CD4-positive, alpha-beta T cell treated with Interleukin-15 for 1 hour (primary cell): ENCODE measurements at places on chromosomes 1 and 21.
A peak's percentile ranks its signal among the peaks of the same experiment; 100 is the strongest.

GRCh38 chr1:171919891-171920887 lies 78.9 kb downstream of the DNM3 start:
- no peak for DNase-seq

- DNase-seq: no peak
Observed at GRCh38 chr1:106831511-106831910, 225.0 kb upstream of the PRMT6 start.

GRCh38 chr1:8602471-8603219 lies 214.8 kb downstream of the RERE start:
- no peak for DNase-seq

DNA sequence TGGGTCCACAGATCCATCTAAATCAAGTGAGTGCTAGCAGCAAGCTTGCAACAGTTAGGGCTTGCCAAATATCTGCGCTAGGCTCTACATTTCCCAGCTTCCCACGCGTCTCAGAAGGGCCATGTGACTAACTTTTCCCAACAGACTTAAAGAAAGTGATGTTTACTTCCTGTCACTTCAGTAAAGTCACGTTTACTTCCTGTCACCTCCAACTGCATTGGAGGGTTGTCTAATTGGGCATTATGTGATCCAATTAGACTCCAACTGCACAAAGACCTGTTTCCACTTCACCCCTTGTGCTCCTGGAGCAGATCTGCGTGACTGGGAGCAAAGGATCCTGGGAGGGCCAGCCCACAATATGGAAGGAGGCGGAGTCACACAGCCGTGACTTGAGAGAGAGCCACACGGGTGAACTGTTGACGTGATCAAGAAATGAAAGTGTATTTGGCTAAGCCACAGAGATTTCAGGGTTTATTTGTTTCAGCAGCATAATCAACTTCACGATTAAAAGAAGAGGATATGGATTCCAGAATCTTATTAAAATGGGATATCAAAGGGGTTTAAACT lies 77.7 kb downstream of the CYYR1 start:
- no peak for DNase-seq

GRCh38 chr1:89260042-89260441 lies 12.6 kb downstream of the GBP5 start:
- DNase-seq: no peak

DNA sequence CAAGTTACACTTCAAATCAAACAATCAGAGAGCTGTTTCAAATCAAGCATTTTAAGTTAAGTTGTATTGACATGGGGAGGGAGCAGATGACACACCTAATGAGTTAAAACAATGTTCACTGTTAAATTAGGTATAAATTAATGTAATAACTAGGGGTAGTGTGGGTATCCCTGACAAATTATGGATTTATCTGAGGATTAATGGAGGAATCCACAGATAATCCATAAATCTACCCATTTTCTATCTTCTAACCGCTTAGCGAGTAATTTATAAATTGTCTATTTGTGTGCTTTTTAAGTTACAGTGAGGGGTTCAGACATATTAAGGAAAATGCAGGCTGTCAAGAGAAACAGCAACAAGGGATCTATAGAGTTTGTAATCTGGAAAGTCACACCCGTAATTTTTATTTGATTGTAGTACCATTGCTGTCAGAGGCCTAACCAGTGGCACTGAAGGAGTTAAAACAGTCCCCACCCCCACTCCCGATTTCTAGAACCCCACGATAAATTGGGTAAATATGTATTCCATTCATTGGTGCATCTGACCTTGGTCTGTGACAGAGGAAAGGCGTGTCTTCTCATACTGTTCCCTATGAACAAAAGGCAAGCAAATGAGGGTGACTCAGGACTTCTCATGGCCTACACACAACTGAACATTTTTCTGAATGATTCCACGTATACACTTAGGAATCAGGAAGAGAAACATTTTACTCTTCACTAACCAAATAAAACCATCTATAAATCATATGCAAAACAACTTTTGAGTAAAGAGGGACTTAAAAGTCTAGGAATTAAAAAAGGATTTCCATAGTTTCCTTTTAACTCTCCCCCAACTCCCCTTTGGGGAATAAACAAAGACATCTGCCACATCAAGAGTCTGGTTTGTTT lies 7.4 kb downstream of the IRF2BP2 start:
- DNase-seq: no peak

- DNase-seq: no peak
Observed at GRCh38 chr1:202214089-202214843, 20.7 kb downstream of the LGR6 start.

- peak; percentile 75 for DNase-seq
Observed at GRCh38 chr1:101288491-101288944, 51.7 kb downstream of the S1PR1 start.

DNA sequence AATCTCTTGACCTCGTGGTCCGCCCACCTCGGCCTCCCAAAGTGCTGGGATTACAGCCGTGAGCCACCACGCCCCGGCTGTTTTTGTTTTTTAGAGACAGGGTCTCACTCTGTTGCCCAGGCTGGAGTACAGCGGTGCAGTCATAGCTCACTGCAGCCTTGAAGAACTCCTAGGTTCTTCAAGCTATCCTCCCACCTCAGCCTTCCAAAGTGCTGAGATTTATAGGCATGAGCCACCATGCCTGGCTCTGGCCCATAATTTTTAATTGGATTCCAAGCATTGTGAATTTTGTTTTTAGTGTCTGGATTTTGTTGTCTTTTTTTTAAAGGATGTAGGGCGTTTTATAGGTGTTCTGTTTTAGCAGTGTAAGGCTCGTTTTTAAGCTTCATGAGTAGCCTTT lies 28.6 kb upstream of the TXLNA start:
- no peak for DNase-seq

DNA sequence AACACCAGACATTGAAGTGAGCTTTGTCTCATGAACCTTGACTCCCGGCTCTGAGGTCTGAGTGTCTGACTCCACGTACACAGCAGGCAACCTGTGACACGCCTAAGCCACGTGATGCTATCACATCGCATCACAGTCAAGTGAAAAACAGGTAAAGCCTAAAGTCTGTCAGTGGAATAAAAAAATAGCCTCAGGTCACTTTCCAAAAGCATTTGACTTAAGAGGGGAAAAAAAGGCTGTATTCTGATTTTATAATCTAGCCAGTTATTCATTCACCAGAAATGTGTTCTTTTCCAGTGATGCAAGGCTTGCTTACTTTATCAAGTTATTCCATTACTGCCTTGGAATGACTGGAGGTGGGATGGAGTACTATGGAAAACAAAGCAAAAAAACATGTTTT lies 163.2 kb upstream of the HMCN1 start:
- DNase-seq: peak; percentile 39

- peak; percentile 72 for DNase-seq
Observed at GRCh38 chr21:45555557-45556301, 13.5 kb upstream of the SLC19A1 start.

- DNase-seq: no peak
Observed at GRCh38 chr1:20840731-20841130, 53.6 kb upstream of the HP1BP3 start.

GRCh38 chr1:49552101-49552500 lies 471.7 kb downstream of the AGBL4 start:
- no peak for DNase-seq

GRCh38 chr1:165645654-165646366 lies 14.8 kb downstream of the MGST3 start:
- no peak for DNase-seq

DNA sequence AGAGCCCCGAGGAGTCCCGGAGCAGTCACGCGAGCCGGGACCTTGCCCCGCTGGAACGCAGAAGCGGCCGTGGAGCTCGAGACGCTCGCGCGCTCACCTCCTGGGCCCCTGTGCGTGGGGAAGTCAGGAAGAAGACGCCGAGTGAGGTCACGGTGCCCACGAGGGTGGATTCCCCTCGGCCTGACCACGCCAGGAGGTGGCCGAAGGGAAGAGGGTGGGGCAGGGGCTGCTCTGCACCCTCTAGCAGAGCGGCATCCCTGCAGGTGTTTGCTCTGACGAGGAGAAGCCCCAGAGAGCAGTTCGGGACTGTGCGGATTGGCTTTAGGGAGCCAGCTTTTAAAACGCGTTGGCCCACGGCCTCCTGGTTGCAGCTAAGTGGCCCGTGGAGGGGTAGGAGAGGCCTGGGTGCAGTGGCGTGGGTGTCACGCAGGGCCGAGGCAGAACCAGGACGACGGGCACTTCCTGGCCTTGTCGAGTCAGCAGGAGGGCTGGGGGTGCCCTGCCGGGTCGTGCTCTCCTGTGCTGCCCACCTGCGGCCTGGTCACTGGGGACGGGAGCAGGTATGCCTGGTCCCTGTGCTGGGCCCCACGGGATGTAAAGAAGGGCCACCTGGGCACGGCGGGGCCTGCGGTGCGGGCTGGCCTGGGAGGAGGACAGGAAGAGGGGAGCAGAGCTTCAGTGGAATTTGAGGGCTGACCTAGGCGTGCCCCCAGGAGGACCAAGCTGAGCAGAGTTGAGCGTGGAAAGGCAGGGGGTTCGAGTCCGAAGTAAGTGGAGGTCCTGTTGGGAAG lies 1.0 kb downstream of the PDXK start:
- peak; percentile 40 for DNase-seq

- no peak for DNase-seq
Observed at GRCh38 chr1:67393737-67394136, 36.5 kb downstream of the SERBP1 start.

- DNase-seq: no peak
Observed at GRCh38 chr1:52032124-52032784, 1.4 kb downstream of the KTI12 start.

GRCh38 chr1:101465941-101466340 lies 229.1 kb downstream of the S1PR1 start:
- DNase-seq: no peak

- no peak for DNase-seq
Observed at GRCh38 chr1:209789245-209789644, 4.9 kb upstream of the C1orf74 start.

GRCh38 chr1:1594602-1595260 lies 5.2 kb downstream of the FNDC10 start:
- no peak for DNase-seq

DNA sequence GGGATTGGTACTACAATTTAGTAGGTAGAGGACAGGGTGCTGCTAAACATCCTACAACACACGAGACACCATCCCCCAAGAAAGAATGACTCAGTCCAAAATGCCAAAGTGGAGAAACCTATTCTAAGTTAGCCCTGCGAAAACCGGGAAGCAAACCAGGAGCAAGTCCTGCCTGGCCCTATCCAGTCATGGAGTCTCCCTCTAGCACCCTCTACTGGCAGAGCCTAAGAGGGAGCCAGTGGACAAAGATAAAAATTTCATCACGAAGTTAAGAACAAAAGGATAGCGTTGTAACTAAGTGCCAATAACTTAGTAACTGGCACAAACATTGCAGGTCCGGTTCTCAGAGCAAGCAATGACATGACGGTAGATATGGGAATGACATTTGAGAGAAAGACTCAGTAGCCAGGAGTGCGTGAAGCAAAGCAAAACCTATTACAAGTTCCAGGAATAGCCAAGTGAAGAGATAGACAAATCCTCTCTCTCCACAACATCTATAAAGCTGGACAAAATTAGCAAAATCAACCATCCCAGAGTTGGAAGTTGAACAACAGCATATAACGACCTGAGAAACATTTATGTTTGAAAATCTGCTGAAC lies 383.5 kb downstream of the OMA1 start:
- no peak for DNase-seq

DNA sequence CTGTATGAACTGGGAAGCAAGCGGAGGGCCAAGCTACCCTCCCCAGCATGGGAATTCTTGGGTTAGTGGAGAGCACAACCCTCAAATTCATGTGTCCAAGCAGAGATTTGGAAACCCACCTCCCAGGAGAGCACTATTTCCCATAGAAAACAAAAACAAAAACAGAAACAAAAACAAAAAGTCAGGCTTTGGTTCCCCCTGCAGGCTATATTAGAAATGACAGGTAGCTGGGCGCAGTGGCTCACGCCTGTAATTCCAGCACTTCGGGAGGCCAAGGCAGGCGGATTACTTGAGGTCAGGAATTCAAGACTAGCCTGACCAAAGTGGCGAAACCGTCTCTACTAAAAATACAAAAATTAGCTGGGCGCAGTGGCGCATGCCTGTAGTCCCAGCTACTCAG lies 10.8 kb downstream of the MINDY1 start:
- no peak for DNase-seq

- DNase-seq: no peak
Observed at GRCh38 chr1:22861764-22862440, 110.8 kb downstream of the LACTBL1 start.

DNA sequence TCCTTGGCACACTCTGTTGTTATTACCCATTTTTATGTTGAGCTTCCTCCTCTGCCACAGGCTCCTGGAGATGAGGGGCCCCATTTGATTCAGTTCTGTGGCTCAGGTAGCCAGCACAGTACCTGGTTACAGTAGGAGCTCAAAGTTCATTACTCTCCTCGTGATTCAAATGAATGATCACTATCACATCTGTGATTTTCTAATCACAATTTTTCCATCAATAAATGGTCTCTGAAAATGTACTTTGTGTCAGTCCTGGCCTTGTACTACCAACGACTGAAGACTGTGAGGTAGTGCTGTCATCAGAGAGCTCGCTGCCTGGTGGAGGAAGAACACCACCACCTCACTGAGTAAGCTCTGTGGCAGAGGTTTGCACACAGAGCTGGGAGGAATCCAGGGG lies 106.8 kb upstream of the JUN start:
- no peak for DNase-seq

- no peak for DNase-seq
Observed at GRCh38 chr1:98949166-98949565, 55.5 kb downstream of the PLPPR5 start.

- DNase-seq: peak; percentile 19
Observed at GRCh38 chr1:198929961-198930599, 291.2 kb downstream of the PTPRC start.

DNA sequence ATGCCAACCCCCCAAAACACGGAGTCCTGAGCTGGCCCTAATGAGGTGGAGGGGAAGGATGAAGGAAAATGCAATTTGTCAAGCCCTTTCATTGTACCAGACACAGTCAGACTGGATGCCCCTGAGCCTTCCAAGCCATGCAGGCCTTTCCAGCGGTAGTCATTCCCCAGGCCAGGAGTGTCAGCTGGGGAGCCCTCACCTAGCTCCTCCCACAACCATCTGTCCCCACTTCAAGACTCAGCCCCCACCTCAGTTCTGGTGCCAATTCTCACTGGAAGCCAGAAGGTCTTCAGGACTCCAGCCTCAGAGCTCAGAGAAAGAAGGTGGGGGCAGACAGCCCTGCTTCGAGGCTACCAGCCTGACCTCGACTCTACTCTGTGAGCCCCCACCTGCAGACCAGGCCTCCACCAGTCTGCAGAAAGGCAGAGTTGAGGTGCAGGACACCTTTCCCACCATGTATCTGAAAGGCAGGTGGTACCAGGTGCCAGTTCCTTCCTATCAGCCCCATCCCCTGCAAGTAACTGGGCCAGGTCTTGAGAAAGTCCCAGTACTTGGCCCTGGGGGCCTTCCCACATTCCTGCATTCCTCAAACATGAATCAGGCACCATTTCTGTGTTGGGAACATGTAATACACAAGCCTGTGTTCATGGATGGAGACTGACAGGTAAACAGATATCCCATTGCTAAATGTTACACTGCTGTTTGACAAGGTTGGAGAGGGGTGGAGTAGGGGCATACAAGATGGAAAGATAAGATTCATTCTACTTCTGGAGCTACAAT lies 180.6 kb upstream of the EDN2 start:
- no peak for DNase-seq

- DNase-seq: no peak
Observed at GRCh38 chr1:75034376-75034775, 99.8 kb upstream of the LHX8 start.

- no peak for DNase-seq
Observed at GRCh38 chr1:67626090-67626860, 58.7 kb upstream of the GADD45A start.

GRCh38 chr1:220990427-220991339 lies 111.4 kb downstream of the HLX start:
- DNase-seq: no peak

GRCh38 chr1:240591564-240591963 lies 20.4 kb downstream of the GREM2 start:
- DNase-seq: no peak
